ENCODE measurements at places on chromosomes 1 and 21.

DNA sequence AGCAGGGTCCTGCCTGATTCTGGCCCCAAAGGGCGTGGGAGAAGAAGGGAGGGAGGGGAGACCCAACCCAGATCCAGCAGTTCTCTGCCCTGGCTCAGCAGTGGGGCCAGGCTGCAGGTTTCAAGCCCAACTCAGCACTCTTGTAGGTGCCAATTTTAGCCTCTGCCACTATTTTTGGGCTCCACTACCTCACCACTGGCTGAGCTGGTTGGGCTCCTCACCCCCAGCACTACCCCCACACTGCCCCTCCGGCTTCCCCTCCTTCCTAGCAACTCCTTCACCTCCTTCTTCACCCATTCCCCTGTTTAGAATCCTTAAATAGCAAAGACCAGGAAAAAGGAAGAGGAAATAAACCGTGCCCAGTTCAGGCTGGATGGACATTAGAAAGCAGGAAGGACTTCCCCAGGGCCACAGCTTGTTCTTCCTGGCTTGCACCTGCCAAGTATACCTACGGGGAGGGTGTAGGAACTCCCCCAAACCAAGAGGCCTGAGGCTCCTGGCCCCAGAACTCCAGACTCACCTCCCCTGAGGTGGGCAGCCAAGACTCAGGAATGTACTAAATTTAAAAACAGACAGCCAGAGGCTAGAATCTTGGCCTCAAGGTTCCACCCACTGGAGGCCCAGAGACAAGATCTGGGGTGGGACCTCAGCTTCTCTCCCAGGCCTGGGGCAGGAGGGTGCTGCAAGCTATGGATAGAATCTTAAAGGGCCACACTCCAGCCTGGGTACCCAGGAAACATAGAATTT is 1.4 kb upstream of the ARHGEF2 start:
- DNase-seq: no peak

DNA sequence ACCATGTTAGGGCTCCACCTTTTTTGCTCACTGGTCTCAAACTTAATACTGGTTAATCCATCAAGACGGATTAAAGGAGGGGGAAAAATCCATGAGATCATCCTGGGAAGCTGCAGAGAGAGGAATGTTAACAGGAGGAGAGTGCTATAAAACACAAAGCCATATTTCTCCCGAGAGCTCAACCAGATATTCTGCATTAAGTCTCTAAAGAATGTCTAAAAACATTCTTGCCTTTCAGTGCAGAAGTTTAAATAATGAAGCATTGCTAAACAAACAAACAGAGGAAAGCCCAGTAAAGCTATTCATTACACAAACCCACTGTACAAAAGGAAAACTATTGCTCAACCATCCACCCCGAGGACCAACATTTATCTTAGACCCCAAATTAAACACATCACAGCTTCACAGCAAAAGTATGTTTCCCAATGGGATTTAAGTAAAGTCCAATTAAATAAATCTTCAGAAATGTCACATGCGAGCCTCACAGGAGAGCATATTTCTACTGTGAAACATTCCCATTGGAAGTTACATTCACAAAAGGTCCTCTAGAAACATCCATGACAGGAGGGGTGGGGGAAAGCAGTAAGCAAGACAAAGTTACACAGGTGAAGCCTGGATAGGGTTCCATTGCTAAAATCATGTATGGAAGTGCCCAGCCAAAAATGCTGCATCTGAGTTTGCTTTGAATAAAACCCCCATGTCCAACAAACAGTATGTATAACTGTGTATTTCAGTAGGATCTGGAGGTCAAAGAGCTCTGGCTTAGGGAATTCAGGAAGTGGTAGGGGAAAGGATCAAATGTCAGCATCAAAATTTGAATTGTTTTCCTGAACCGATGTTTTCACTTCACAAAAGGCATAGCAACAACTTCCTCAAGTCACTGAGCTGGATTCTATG is 23.3 kb downstream of the DUSP10 start:
- DNase-seq: no peak

GRCh38 chr1:37836788-37837187 is 22.6 kb downstream of the MTF1 start:
- no peak for DNase-seq

- DNase-seq: no peak
Observed at GRCh38 chr1:17539118-17539476, 401 bp upstream of the ARHGEF10L start.

DNA sequence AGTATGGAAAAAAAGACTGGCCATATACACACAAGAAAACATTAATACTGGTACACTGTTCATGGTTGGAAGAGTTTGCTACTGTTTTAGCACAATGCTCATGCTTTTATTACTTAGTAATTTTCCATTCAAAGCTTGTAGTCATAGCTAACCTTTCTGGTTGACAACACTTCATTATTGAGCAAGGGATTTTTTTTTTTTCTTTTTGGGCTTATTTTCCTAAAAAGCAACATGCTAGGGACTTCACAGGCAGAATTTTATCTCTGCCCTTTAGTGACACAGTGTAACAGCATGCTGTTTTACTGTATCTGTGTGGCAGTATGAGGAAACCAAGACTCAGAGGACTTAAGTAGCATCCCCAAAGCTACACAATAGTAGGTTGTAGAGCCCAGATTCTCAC is 58.5 kb downstream of the FGGY start:
- no peak for DNase-seq

DNA sequence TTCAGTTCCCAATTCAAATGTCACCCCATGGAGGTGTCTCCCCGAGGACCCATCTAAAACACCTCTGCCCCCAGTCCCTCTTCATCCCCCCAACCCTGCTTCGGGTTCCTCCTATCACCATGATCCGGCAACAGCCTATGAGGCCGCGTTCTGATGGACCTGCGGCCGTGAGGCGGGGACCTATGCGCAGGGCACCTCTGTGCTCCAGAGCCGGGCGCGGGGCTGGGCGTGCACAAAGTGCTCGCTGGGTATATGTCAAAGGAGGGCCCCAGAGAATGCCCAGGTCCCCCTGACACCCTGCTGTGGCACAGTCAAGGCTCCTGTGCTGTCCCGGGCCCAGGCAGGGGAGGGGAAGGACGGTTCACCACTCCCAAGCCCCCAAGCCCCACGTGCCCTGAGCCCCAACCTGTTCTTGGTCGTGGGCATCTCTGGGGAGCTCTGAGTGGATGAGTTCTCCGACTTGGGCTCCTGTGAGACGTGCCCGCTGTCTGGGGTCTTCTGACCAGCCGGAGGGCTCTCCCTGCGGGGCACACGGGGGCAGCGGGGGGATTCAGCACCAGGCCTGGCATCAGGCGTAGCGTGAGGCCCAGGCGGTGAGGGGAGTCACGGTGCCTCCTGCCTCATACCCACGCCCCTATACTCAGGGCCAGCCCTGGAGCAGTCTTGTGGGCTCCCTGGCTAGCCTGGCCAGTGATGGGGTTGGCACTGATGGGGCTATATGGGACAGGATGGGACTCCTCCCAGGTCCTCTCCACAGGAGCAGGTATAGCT is 67.7 kb downstream of the RAP1GAP start:
- no peak for DNase-seq

All from CD4-positive, alpha-beta T cell treated with Interleukin-4 for 4 hours (primary cell).